ENCODE measurements at places on chromosomes 16 and 17.
A peak's percentile ranks its signal among the peaks of the same experiment; 100 is the strongest.

GRCh38 chr17:41639492-41640473, 15.4 kb upstream of the KRT17 start:
- DNase-seq: no peak

- DNase-seq: peak; percentile 74
These were observed 70.9 kb downstream of the CNGB1 start for GRCh38 chr16:57899771-57900661.

- peak; percentile 64 for DNase-seq
These were observed 86.1 kb downstream of the ZDHHC7 start for GRCh38 chr16:84925092-84925772.

DNA sequence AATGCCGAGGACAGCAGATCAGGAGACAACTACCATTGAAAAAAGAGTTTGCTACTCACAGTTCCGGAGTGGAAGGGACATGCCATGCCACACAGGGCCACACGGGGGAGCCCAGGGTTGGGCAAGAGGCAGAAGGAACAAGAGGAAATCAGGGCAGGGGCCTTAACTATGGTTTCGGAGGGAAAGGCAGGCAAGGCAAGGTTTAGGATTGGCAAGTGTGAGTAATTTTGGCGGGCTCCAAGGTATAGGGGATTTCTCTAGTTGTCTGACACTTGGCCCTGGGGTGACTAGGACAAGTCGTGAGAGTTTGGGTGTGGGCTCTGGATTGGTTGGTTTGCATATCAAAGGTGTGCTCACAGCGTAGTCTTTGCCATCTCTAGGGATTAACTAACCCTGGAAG, 27.0 kb upstream of the NTN1 start:
- DNase-seq: peak; percentile 67

DNA sequence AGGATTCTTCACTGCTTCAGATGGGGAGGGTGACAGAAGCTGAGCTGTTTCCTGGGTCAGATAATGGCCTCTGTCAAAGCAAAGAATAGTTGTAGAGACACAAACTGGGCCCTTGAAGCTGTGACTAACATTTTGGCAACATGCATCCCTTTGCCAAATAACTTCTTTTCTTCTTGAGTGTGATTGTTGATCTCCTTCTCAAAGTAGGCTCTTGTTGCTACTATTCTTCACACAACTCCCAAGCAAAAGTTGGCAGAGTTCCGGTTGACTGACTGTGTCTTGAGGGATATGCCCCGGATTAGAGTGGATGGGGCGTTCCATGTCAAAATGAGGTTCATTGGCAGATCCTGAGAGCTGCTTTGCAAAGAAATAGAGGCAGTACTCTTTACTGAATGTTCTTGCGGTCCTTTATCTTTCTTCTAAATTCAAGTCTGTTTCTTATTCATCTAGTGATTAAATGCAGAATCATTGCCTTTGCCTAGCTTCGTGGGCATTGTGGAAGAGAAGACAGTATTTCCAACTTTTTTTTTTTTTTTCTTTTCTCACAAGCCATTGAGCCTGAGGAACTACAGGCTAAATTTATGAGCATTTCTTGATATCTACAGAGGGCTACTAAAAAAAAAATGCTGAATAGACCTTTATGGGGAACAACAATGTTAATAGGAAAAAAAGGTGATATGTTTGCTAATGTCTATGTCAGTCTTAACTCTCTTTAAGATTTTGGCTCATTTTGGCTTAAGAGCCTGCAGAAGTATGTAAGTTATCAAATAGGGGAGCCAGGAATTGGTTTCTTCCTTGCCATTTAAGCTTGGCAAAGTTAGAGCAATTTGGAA, 5.8 kb downstream of the WIPF2 start:
- DNase-seq: no peak

DNA sequence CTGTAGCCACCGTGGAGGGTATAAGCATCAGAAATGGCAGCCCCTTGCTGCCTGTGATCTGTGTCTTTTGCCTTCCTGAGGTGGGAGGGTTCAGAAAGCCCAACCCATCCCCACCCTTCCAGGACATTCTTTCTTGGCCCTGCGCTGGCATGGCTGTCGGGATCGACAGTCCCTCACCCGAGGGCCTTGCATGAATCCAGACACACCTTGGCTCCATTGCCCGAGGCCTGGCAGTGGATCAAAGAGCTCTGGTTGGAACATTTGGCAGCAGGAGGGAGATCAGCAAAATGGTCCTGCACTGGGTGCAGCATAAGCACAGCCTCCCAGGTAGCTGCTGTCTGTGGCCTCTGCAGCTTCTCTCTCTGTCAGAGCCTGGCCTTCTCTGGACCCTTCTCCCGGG, 246.6 kb upstream of the MAF start:
- DNase-seq: no peak

GRCh38 chr17:39104657-39105056, 46.8 kb downstream of the PLXDC1 start:
- DNase-seq: no peak

- DNase-seq: no peak
These were observed 77.4 kb downstream of the TMEM132E start for GRCh38 chr17:34656801-34657200.

DNA sequence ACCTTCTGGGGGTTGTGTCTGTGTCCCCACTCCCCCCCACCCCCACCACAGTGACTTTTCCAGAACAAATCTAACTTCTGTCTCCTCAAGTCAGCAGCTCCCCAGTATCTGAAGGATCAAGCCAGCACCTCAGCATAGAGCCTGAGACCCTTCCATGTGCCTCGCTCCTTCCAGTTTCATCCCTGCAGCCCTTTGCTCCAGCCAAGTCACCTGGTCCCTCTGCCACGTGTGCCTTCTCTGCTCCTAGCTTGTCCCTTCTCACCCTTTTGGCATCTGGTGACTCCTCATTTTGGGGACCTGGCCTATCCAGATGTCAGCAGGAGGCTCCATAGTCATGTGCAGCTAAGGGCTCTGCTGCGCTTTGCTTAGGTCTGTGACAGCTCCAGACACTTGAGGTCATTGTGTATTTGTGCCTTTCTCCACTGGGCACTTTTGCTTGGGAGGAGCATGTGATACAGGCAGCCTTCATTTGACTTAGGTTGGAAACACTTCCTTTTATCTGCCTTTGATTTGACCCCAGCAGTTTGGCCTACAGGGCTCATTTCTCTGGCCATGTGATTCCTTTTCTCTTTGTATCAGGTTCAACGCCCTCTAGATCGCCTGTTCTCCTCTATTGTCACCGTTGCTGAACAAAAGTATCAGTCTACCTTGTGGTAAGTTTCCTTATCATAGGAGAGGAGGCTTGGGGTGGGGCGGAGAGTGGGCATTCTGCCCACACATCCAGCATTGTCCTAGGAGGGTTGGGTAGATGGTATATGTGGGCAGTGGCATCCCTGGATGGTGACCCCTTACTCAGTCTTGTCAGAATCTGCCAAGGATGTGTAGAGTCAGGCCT, 7.1 kb upstream of the NFATC3 start:
- DNase-seq: no peak

DNA sequence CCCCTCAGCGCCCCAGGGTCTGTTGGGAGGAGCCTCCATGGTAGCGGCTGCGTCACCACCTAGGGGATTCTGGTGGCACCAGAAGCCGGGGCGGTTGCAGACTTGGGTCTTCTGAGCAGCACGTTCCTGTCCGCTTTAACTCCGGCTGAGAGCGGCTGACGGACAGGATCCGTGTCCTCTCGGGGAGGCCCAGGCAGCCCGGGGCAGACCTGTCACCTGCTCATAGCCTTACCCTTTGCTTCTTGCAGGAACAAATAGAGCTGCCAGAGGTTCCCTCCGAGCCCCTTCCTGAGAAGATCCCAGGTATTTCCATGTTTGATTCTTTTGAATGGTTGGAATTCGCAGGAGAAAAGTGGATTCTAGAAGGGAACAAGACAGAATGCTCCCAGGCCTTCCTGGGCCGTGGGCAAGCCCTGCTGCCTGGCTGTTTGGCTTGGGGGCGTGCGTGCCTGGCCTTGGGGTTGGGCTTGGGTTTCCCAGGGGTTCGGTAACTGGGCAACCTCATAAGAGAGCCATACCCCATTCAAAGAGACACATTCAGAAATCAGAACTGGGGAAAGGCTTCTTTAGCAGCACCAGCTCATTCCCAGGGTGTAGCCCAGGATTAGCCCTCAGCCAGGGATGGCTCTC, 6.6 kb downstream of the CHMP6 start:
- DNase-seq: no peak

DNA sequence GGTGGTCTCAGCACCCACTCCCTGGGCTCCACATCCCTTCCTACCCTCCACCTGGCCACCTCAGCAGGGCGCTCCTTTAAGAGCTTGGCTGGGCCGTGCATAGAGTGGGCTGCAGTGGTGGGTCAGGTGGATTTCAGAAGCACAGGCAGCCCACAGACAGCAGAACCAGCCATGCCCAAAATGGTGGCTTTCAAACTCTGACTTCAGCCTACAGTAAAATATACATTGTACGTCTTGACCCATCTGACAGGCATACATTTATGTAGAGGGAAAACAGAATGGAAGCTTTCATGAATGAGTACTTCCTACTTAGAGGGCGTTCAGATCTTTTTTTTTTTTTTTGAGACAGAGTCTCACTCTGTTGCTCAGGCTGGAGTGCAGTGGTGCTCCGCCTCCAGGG, 26.0 kb upstream of the LASP1NB start:
- no peak for DNase-seq

- DNase-seq: no peak
These were observed 4.1 kb downstream of the ASIC2 start for GRCh38 chr17:33288954-33289353.

- DNase-seq: no peak
These were observed 7.4 kb downstream of the SMIM5 start for GRCh38 chr17:75640556-75641119.

GRCh38 chr16:88570691-88571092, 489 bp downstream of the ZC3H18 start:
- peak; percentile 31 for DNase-seq

DNA sequence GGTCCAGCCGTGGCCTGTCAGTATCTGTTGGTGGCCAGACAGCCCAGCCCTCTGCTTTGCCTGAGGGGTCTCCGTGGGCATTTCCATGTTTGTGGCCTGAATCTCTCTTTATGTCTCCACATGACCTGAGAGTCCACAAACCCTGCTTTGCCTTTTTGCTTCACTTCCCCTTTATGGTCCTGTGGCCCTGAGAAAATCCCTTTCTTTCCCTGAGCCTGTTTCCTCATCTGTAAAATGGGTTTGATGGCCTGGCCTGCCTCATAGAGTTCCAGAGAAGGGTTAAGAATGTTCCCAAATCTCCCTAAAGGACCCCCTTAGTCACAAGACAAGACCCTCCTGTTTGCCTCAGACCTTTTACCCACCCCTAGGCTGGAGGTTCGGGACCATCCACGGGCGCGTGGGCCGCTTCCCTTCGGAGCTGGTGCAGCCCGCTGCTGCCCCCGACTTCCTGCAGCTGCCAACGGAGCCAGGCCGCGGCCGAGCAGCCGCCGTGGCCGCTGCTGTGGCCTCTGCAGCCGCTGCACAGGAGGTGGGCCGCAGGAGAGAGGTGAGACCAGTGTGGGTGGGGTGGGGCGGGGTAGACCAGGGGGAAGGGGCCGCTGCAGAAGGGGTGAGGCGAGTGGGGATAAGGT, 26.2 kb upstream of the ALKBH5 start:
- DNase-seq: no peak

DNA sequence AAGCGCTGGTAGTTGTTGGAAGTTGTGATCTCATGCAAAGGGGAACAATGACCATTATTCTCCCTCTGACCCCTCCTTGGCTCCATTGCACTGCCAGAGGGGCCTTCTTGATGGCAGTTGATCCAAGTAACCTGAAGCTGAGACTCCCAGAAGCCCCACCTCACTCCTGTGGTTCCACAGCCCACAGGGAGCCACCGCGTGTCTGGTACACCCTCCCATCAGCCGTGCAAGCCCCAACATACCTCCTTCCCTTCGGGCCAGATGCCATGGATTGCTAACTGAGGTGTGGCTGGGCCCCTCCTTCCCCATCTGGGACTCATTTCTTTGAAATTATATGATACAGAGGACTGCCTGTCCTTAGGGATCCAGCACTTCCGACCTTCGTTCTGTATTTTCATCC, 17.8 kb downstream of the SAP30BP start:
- DNase-seq: no peak

- no peak for DNase-seq
These were observed 129.6 kb downstream of the MRM1 start for GRCh38 chr17:36730857-36731490.

DNA sequence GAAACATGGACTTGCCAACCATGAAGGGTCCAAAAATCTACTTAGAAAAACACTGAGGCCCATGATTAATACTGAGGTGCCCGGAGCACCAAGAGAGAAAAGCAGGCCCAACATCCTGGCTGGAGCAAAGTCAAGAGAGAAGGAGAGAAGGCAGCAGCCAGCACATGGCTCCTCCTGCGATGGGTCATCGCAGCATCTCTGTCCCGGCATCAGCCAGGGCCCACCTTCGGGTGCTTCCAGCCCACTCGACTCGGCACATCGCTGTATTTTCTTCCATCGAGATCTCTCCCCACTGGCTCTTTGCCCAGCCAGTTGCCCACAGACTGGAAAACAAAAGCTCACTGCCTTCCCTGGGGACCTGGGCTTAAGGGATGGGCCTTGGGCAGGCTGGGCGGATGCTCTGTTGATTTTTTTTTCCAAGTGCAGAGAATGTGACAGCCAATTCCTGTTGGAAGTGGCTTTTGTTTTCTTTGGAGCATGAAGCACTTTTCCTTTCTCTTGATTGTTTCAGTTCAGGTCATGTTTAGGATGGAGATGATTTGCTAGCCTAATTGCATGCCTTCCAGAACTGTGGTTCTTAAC, 58.1 kb downstream of the CYB5B start:
- DNase-seq: no peak

GRCh38 chr17:78882540-78883088, 20.4 kb downstream of the CEP295NL start:
- DNase-seq: no peak

GRCh38 chr17:13921841-13922776, 147.2 kb upstream of the COX10 start:
- no peak for DNase-seq

- no peak for DNase-seq
These were observed 115.0 kb downstream of the SPACA3 start for GRCh38 chr17:33106525-33107165.

- DNase-seq: no peak
These were observed 13.4 kb upstream of the CDH5 start for GRCh38 chr16:66353055-66353454.

DNA sequence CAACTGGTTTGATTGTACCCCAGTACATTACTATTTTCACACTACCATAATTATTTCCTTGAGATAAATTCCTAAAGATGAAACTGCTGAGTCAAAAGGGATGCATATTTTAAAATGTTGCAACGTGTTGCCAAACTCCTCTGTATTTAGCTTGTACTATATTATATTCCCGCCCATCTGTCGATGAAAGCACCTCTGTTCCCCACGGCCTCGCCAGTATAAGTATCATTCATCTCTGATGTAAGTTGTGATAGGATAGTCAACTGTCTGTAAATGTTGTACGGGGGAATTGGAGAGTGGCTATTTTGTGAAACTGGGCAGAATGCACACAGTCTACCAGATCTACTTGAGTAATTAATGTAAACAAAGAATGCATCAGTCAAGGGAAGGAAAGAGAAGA, 47.7 kb upstream of the TNRC6A start:
- no peak for DNase-seq

- no peak for DNase-seq
These were observed 41.4 kb downstream of the ACTG1 start for GRCh38 chr17:81470944-81471817.

All from stimulated activated naive CD8-positive, alpha-beta T cell treated with anti-CD3 and anti-CD28 coated beads, Interleukin-15, amount 100 ng/mL, for 72 hours (primary cell).